GM12865 (cell line): ENCODE measurements at places on chromosomes 5 and 9.

DNA sequence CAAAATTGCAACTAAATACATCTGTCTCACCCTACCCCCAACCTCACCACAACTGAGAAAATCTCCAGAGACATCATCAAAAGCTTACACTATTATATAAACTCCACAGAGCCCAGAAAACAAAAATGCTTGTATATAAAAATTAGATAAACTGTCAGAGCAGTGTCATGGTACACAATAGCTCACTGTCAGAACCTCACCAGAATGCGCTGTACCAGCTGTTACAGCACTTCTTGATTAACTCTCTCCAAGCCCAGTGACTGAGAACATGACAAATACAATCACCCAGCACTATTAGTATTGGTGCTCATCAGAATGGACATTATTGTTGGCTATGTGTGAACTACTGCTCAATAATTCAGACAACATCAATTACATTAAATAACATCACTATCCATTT, 65.7 kb downstream of the ZDHHC21 start:
- no peak for DNase-seq

GRCh38 chr5:59040804-59041201, 457.9 kb downstream of the RAB3C start:
- DNase-seq = no peak

GRCh38 chr5:68849906-68850305, 243.9 kb upstream of the SLC30A5 start:
- no peak for DNase-seq

- no peak for DNase-seq
Observed at GRCh38 chr5:10666531-10667299, 94.3 kb downstream of the DAP start.

DNA sequence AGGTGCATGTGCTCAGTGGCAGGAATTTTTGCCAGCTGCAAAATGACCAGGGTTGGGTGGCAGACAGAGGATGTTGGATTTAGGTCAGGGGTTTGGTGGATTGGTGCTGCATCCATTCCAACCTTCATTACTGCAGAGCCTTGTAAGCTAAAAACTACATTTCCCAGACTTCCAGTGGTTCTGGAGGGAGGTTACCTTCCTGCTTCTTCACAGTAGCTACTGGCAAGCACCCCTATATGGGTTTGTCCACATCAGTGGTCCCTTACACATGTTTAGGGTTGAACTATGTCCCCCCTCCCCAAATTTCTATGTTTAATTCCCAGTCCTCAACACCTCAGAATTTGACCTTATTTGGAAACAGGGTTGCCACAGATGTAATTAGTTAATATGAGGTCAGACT, 20.7 kb upstream of the IL17B start:
- no peak for DNase-seq

GRCh38 chr9:135404451-135405144, 75.0 kb upstream of the PPP1R26 start:
- no peak for DNase-seq

DNA sequence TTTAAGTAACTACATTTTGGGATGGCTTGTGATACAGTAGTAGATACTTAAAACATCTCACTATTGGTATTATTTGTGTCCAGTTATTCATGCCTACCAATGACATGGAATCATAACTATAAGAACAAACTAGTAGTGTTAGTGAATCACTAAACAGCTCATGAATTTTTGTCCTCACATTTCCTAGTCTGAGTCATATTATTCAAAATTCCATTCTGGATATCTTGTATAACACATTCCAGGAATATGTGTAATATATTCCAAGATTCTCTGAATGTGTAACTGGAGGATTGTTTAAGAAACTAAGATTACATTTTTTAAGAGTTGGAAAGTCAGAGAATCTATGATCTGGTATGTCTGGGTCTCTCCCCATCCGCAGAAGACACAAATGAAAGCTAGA, 565.3 kb upstream of the ZNF608 start:
- DNase-seq = no peak

- no peak for DNase-seq
Observed at GRCh38 chr9:121650217-121651007, 1.0 kb upstream of the DAB2IP start.

DNA sequence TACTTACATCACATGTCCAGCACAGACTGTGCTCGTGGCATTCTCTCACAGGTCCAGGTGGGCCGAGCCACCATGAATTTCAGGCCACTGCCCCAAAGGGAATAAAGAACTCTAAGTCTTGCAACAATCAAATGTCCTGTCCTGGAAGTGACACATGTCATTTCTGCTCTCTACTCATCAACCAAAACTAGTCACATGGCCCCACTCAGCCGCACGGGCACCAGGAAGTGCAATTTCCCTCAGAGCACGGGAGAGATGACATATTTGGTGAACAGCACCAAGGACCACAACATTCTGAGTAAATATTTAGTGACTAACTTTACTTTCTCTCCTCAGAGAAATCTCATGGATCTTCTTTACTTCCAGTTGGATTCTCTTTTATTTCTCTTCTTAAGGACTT, 131.1 kb upstream of the TUT7 start:
- peak; percentile 38 for DNase-seq

GRCh38 chr5:141515141-141515540, 26.3 kb downstream of the PCDHGC5 start:
- DNase-seq = no peak

GRCh38 chr5:63398346-63398745, 563.9 kb downstream of the HTR1A start:
- no peak for DNase-seq

DNA sequence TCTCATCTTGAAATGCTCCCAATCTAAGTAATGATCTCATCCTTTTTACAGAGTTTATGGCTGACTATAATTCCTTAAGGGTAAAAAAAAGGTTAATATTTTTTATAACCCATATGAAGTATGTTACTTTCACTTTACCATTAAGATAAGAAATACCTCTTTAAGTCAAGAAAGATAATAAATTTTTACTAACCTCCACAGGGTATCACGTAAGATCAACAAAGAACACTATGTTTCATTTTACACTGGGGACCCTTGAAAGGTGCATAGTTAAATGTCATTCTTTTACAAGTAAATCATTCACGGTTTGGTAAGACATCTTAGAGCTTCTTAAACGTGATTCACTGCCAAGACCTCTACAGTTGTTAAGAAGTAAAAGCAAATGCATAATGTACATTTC, 472.7 kb upstream of the CDH9 start:
- DNase-seq = no peak

GRCh38 chr5:107072967-107073366, 597.8 kb downstream of the EFNA5 start:
- DNase-seq = no peak

- DNase-seq = no peak
Observed at GRCh38 chr5:108238936-108239887, 142.7 kb downstream of the FBXL17 start.
